T-helper 9 cell (primary cell): ENCODE measurements at places on chromosomes 12 and 14.

DNA sequence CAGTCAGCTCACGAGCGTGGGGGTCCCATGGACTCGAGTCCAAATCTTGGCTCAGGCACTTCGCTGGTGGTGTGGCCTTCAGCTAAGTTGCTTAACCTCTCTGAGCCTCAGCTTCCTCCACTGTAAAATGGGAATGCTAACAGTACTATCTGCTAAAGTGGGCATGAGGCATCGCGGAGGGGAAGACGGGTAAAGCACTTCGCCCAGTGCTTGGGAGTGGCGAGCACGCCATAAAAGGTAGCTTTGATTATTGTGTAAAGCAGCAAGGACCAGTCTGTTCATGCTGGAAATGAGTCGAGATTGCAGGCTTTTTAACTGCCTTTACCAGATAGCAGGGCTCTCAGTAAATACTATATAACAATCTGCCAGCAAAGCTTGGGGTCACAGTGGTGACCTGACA, 24.5 kb downstream of the HRK start:
- DNase-seq = no peak

GRCh38 chr12:53981634-53982565, 3.0 kb upstream of the HOXC10 start:
- no peak for DNase-seq

DNA sequence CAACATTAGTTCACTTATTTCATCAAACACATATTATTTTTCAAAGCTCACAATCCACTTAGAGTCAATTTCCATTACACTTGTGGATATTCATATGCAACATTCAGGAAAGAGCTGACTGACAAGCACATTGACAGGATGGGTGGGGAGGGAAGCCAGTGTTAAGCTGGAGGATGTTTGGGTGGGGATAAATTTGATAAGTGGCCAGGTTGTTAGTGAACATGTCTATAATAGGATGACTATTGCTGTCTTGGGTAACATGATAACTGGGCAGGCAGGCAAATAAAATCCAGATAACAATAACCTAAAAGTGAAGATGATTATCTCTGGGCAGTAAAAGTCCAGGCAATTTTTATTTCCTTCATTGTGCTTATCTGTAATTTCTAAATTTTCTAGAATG, 73.8 kb upstream of the OSBPL8 start:
- DNase-seq = no peak

GRCh38 chr14:63295231-63295685, 23.5 kb downstream of the GPHB5 start:
- no peak for DNase-seq

GRCh38 chr12:19236656-19237055, 107.1 kb downstream of the PLEKHA5 start:
- DNase-seq = no peak

- DNase-seq = no peak
These were observed 13.5 kb downstream of the CPSF2 start for GRCh38 chr14:92135269-92135668.

GRCh38 chr12:108196921-108197320, 67.8 kb downstream of the WSCD2 start:
- no peak for DNase-seq

DNA sequence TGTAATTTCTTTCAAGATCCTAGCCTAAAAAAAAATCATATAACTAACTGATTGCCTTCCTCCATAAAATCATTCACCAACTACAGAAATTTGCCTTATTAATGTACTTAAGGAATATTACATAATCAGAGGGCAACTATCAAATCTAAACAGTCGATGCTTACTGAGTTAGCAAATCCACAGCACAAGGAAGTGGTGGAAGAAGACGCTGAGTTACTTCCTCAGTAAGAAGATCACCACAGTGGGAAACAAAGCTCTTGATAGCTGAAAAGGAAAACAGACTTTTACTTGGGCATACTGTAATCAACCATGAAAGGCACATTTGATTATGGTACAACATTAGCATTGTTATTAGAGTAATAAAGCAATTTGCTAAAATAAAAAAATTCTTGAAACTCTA, 48.7 kb downstream of the HEATR5A start:
- no peak for DNase-seq

GRCh38 chr12:70576341-70577282, 60.6 kb downstream of the PTPRB start:
- DNase-seq = no peak

DNA sequence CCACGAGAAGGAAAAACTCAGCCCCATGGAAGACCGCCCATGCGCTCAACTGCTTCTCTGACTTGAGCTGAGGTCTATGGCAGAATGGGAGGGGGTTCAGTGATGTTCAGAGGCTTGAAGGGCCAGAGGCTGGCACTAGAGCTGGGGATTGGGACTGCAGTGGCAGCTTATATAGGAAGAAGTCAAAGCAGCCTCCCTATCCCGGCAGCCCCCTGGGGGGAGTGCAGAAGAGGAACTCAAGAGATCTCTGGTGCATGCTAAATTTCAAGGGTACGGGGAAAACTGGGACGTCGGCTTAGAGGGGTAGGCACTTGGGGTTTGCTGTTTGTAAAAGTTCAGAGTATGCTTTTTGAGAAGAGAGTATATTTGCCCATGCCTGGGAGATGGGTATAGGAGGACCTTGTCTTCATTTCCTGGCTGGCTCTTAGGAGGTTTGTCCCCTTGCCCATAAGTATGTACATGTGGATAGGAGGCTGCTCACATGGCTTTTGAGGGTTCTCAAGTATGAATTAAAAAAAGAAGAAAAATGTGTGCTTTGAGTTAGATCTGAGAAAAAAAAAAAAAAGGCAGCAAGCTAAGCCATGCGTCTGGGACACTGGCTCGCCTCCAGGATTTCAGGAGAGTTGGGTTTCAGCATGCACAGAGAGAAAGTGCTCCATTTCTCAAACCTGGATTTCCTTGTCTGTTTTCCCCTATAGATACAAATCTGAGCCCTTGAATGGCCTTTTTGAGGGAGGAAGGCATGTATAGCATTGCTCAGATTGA, 3.2 kb upstream of the MEG3 start:
- no peak for DNase-seq

GRCh38 chr12:50574601-50575348, 70.0 kb downstream of the DIP2B start:
- DNase-seq = no peak

DNA sequence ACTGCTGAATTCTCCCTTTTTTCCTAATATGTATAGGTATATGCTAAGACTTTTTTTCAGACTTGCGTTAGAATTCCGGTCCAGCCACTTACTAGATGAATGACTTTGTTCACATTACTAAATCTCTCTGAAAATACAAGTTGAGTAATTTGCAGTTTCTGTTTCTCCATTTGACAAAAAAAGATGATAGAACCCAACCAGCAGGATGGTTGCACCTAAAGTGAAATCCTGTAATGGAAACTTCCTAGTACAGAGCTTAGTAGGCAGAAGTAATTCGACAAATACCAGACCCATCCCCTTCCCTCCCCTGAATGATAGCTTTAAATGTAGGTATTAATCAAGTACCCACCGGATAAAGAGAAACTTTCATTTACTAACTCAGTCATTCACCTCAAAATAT, 113.6 kb upstream of the RAP1B start:
- DNase-seq = no peak

DNA sequence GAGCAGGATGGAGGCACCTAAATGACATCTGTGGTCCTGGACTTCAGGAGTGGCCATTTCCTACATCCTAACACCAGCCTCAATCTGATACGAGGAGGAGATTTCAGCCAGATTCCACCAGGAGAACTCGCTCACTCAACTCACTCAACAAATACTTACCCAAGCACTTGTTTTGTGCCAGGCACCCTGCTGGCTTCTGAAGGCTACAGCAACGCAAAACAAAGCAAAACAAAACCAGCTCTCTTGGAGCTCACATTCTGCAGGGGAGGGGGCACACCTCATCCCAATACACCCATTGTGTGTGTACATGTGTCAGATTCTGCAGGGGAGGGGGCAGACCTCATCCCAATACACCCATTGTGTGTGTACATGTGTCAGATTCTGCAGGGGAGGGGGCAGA, 144.8 kb downstream of the PIWIL1 start:
- no peak for DNase-seq
